Choroid plexus epithelial cell (primary cell): ENCODE measurements at places on chromosomes 3 and 15.

GRCh38 chr3:106842151-106842550, 535.1 kb upstream of the CCDC54 start:
- peak; percentile 69 for DNase-seq

- DNase-seq, result no peak
Measured at GRCh38 chr15:42471002-42471401, 19.9 kb downstream of the ZNF106 start.

- DNase-seq, result no peak
Measured at GRCh38 chr3:119206611-119207511, 33.5 kb downstream of the UPK1B start.

GRCh38 chr3:184192889-184193288, 6.9 kb downstream of the ABCF3 start:
- DNase-seq, result no peak

- DNase-seq, result no peak
Measured at GRCh38 chr15:58546066-58546591, 114.3 kb downstream of the LIPC start.

- DNase-seq, result no peak
Measured at GRCh38 chr3:194124193-194124592, 11.8 kb upstream of the HES1 start.

- DNase-seq, result no peak
Measured at GRCh38 chr15:31193291-31193690, 91.8 kb upstream of the TRPM1 start.

- DNase-seq, result no peak
Measured at GRCh38 chr3:45746165-45746776, 50.1 kb downstream of the SLC6A20 start.

- no peak for DNase-seq
Measured at GRCh38 chr3:65819896-65820295, 218.8 kb downstream of the MAGI1 start.

- no peak for DNase-seq
Measured at GRCh38 chr3:195194559-195195206, 76.3 kb downstream of the XXYLT1 start.

GRCh38 chr3:12303534-12303933, 14.7 kb downstream of the PPARG start:
- DNase-seq, result peak; percentile 95

GRCh38 chr3:127536830-127537812, 53.4 kb downstream of the TPRA1 start:
- DNase-seq, result no peak

DNA sequence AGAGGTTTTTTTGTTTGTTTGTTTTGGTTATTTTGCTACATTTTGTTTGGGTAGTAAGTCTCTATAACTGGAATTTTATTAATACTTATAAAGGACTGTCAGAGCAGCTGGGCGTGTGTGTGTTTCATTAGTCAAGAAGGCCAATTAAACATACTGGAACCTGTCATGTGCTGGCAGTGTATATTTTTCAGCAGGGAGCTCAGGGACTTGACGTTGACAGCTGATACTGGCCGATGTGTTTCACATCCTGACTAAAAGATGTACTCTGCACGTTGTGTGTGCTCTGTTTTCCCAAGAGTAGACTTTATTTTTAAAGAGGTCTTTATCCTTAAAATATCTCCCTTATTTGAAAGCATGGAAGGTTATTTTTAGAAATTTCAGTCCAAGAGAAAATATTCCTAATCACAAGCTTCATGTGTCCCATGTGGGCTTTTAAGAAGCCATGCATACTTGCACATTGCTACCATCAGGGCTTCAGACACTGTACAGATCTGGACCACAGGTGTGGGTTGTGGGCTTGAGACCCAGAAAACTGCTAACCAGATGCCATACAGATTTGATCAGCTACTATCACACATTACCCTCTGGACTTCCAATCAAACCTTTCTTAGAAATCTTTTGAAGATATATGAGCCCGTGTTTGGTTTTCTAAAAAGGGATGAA, 135.9 kb downstream of the FEZF2 start:
- DNase-seq, result no peak

GRCh38 chr15:75034615-75035014, 11.2 kb downstream of the PPCDC start:
- no peak for DNase-seq

DNA sequence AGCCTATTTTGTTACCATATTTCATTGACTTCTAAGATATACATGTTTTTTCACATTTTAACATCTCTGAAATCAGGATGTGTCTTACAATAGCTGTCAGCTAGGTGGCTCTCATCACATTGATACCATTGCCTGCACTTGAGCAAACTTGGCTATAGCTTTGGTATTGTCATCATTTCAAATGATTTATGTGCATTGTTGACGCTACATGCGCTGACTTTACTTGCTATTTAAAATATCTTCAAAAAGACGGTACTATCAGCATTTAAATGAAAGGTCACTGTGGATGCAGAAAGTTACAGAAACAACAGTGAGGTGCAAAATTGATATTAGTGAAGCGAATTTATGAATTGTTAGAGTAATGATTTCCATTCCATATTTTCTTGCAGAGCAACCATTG, 54.0 kb upstream of the ABHD2 start:
- peak; percentile 68 for DNase-seq

DNA sequence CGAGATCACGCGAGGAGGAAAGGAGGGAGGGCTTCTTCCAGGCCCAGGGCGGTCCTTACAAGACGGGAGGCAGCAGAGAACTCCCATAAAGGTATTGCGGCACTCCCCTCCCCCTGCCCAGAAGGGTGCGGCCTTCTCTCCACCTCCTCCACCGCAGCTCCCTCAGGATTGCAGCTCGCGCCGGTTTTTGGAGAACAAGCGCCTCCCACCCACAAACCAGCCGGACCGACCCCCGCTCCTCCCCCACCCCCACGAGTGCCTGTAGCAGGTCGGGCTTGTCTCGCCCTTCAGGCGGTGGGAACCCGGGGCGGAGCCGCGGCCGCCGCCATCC, 1.1 kb upstream of the SETD5 start:
- peak; percentile 99 for DNase-seq

DNA sequence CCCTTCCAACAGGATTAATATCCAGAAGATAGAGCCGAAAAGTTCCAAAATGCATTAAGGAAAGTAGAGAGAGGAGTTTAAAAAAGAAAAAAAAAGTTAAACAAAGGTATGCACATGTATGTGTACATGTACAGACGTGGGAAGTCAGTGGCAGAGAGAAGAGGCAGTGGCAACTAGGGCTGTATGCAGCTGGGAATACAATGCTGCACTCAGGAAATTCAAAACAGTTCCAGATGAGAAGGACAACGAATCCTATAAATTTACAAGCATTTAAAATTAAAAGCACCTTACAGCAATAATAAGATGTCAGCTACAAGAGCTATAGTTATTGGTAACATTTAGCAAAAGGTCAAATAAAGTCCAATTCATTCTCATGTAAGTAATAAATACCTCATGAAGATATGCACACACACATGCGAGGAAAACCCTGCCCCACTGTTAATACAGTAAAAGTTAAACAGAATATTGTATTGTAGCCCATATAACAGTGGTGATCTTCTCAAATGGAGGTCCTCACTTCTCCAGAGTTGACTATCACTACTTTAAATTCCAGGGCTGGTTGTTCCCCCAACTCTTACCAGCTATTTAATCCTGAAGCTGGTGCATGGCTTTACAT, 18.2 kb downstream of the MRPL3 start:
- DNase-seq, result no peak

- DNase-seq, result no peak
Measured at GRCh38 chr3:175729466-175729865, 870.3 kb downstream of the NAALADL2 start.

DNA sequence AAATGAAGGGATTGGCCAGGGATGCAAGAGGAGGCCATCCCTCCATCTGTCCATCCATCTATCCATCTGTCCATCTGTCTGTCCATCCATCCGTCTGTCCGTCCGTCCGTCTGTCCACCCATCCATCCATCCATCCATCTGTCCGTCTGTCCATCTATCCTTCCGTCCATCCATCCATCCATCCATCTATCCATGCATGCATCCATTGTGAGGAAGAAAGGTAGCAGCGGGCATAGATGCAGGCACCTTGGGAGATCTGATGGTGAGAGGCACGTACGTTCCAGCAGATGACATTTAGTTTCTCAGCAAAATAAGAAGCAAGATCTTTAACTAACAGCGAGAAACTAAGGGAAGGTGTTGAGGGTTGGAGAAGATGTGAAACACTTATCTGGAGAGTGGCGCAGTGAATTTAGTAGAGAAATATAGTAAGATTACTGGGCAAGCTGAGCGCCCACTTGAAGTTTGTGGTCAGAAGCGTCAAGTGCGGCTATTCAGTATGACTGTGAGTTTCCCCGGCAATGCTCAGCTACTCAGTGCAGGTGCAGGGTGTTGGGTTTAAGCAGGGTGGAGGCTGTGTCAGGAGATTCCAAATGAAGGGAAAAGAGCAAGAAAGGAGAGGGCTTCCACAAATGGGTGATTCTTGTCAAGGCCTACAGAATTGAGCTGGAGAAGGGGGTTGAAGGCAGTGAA, 22.4 kb upstream of the SRP14 start:
- no peak for DNase-seq

- DNase-seq, result no peak
Measured at GRCh38 chr3:966341-966740, 126.5 kb upstream of the CNTN6 start.

GRCh38 chr3:57559526-57559925, 3.5 kb downstream of the PDE12 start:
- peak; percentile 57 for DNase-seq

- no peak for DNase-seq
Measured at GRCh38 chr15:60762638-60763037, 283.7 kb upstream of the ICE2 start.

DNA sequence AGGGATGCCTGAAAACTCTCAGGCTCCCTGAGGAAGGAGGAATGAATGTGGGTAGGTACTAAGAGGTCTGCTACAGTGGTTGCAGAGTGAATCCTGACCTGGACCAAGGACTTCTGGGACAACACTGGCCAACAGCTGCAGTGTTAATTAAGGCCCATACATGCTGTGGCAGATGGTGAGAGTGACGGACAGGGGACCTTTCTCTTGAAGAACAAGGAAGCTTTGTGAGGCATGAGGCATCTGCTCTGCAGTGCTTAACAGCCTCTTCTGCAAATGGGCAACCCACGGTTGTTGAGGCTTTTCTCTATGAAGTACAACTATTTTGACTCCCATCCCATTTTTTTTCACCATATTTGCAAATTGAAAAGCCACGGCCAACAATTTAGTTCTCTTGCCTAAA, 26.6 kb upstream of the ACAN start:
- no peak for DNase-seq

GRCh38 chr15:39130556-39131379, 450.1 kb upstream of the THBS1 start:
- no peak for DNase-seq

DNA sequence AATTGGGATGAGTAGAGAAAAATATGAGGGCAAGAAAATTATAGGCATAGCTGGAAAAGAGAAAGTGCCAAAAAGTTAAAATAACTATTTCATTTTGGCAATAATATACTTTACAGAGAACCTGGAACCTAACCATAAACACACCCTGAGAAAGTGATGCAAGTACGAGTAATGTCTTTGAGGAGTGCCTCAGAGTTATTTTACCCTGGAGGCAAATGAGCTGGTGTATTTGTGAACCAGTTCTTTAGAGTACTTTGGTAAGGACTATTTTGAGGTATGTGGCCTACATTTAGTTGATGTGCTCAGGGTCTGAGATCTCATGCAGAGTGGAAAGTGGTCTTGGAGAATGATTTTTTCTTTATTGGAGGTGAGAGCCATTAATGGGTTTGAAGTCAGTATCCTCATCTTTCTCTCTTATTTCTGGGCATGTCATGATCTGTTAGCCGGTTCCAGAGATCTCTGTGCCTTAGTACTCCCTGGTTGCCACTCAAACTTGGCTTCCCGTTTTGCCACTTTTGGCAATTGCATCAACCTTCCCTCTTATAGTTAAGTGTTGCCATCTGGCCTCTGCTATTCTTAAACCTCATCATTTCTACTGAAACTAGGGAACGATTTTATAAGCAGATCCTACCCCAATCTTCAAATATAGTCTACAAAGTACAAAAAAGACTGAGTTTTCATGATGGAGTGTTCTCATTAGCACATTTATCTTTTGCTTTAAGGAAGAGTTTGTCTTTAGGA, 145.7 kb downstream of the EPHA6 start:
- DNase-seq, result no peak
